Gastrocnemius medialis (tissue), 4 donors: ENCODE measurements at places on chromosomes 12 and 14. TPM values are rescaled to one million over a fixed set of nuclear protein-coding genes. Genes with fewer than 3 reads are reported as not detected.

GRCh38 chr12:76069339-76069738, 15.1 kb downstream of the NAP1L1 start:
- no peak for DNase-seq

- DNase-seq, result no peak
Observed at GRCh38 chr12:80977346-80977745, 39.6 kb upstream of the LIN7A start.

DNA sequence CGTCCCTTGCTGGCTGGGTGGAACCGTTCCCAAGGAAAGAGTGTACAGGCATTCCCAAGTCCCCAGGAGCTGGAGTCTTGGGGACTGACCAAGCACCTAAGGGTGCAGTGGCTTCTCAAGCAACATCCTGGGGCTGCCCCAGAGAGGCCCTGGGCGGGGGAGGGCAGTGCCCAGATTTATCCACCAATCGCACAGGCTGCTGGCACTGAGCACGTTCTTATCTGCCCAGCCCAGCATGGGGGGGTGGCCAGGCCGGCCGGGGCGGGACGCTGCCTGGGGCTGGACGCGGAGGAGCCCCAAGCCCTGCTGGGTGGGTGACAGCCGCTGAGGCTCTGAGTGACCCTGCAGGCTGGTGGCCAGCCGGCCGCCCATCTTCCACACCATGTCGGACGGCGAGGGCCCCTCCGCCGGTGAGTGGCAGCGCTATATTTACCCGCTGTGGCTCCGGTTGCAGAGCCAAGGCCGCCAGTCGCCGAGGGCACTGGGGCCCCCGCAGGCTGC, 53.4 kb downstream of the CYP46A1 start:
- no peak for DNase-seq

DNA sequence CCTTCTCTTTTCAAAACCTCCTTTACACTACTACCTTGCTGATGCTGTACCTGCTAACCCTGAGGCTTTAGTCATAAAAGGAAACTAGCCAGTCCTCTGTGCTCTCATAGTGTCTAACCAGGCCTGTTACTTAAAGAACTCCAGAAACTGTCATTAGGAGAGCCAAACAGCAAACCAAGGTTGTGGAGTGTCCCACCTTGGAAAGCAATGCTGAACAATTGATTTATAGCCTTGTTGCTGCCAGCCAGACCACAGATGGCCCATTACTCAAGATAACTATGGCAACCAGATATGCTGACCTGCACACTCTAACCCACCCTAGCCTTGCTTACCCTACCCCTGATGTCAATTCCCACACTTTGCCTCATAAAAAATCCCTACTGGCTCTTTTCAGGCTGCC, 26.5 kb upstream of the BCAT1 start:
- DNase-seq, result no peak

DNA sequence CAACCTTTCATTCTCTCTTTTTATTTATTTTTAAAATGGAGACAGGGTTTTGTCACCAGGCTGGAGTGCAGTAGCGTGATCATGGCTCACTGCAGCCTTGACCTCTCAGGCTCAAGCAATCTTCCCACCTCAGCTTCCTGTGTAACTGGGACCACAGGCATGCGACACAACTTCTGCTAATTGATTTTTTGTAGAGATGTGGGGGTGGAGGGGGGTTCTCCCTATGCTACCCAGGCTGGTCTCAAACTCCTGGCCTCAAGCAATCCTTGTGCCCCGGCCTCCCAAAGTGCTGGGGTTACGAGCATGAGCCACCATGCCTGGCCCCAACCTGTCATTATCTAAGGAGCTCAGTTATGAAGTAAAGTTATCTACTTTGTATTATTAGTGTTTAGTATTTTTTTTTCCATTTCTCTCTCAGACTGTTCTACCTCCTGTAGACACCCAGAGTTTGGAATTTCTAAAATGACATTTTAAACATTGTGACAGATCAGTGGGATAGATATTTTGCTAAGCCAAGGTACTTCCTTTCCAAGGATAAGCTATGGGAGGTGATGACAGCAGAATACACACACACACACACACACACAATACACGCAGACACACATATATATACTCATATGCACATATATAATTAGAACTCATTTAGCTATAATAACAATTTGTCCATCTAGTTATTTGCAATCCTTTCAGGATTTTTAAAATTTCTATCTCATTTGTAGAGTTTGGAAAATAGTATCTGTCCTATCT, 2.1 kb upstream of the USP44 start:
- no peak for DNase-seq

- no peak for DNase-seq
Observed at GRCh38 chr14:50087341-50088116, 28.8 kb downstream of the VCPKMT start.

DNA sequence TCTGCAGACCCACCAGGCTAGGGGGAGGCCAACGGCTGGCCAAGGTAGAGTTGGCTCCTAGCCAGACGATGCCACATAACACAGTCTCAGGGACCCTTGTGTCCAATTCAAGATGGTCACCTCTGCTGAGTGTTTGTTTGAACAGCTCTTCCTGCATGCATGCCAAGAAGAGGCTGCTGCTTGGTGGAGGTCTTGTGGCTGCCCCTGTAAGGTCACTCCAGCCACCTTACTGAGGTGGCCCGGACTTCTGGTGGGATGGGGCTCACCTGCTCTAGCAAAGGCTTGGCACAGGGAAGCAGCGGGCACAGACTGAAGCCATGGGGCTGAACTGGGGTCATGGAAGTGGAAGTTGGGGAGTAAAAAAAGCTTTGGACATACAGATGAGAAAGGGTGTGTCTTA, 210.3 kb downstream of the GLT1D1 start:
- DNase-seq, result no peak

DNA sequence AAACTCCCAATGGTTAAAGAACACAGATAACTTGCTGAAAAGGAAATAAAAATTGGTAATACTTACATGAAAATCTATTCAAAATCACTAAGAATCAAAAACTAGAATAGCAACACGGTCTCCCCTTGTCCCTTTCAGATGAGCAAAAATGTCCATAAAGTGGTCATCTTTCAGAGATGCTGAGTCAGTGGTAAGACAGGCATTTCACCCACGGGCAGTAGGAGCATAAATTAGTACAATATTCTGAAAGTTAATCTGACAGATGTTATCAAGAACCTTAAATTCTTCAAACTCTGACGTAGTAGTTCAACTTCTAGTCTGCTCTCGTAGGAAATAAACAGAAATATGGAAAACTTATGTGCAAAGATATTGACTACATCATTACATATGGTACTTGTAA, 33.1 kb upstream of the GNPNAT1 start:
- DNase-seq, result no peak

DNA sequence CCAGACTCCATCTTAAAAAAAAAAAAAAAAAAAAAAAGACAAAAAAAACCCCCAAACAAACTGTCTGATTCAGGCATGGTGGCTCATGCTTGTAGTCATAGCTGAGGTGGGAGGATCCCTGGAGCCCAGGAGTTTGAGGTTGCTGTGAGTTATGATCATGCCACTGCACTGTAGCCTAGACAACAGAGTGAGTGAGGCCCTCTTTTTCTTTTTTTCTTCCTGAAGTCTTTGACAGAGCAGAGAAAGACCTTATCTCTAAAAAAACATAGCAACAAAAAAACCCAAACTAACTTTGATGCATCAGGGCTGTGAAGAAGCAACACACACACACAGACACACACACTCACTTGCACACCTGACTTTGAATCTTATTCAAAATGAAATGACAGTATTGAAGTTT, 7.7 kb upstream of the AMN1 start:
- DNase-seq, result no peak

GRCh38 chr14:50064993-50065392, 51.4 kb downstream of the VCPKMT start:
- peak; percentile 38 for DNase-seq

GRCh38 chr14:55125403-55125802, 3.6 kb upstream of the LGALS3 start:
- DNase-seq, result peak; percentile 38

DNA sequence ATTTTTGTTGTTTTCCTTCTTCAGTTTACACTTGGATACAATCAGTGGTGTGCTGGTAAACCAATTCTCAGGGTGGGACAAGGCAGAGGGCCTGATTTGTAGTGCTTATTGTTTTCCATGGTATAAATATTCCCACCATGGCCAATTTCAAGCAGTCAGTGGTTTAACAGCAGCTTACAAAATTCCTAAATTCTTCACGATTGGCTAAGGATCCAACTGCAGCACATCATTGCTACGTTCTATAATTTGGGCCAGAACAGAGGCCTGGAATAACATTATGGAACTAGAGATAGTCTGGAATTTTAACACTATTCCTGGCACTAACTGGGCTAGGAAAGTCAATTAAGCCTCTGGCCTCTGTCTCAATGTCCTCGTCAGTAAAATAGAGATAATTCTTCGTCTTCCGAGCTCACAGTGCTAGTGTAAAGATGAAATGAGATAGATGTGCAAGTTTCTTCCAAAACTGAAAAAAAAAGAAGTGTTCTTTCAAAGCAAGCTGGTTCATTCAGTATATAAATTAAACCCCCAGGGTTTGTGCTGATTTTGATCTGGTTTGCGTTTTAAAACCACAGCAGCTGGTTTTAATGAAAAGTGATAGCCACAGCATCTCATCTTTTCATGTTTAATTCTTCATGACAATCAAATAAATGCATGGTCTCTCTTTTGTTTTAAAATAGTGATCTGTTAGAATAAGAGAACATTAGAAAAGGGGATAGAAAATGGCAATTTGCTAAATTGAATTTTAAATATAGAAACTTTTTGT, 104.1 kb downstream of the EPS8 start:
- no peak for DNase-seq

DNA sequence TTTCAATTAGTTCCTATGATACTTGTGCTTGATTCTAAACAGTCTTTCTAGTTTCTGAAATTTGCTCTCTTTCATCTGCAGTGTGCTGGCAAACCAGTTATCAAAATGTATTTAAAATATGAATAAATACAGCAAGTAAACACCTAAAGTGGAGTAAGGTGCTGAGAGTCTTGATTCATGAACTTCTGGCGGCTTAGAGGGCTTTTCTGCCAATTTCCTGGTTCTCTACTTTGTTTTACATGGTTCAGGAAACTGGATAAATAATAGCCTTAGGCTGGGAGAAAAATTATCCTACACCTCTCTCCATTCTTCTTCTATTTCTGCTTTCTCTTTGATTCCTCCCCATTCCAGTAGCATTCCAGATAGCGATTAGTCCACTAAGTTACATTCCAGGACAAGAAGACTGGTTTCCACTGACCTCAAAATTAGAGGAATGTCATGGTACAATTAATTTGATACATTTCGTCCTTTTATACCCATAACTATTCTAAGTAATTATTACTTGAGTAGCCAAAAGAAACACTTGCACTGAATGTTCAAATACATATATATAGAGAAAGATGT, 14.9 kb downstream of the ATP2B1 start:
- DNase-seq, result no peak

DNA sequence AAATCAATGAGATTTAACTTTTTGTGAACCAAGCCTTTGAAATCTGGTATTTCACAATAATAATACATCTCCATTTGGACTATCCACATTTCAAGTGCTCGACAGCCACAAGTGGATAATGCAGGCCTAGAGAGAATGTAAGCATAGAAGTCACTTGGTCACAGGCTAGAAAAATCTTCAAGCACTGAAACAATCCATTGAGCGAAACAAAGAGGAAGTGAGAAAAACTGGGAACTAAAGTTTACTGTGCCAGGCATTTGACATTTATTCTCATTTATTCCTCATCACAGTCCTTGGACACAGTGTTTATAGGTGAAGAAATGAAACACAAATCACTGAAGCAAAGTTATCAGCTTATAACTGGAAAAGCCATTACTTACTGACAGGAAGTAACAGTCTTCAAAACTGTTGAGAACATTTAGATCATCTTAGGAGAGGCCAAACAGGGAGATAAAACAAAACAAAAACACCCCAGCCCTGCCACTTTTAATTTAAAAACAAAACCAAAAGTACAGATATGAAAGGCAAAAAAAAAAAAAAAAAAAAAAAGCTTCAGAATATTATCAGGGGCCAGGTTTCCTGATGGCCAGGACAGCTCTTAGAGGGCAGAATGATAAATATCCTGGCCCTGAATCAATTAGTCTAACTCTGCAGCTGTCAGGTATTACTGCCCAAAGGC, 29.2 kb downstream of the GNS start:
- DNase-seq, result no peak

DNA sequence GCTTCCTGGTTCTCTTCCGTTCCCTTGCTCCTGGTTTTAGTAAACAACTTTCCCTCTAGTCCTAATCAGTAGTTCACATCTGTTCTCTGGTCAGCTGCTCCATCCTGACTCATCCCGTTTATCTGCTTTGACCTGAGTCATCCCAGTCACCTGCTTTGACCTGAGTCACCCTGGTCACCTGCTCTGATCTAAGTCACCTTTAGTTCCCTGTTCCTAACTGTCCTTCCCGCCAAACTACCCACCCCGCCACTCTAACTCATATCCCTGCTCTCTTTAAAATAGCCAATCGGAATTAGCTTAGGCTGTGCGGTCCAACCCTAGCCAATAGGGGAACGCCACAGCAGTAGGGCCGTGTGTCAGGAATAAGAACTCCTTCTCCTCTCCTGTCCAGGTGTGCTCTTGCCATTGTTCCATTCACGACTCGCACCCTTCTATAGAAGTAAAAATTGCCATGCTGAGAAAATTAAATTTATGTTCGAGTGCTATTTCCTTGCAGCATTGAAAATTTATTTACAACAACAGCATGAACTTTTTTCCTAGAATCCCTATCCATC, 3.1 kb upstream of the ANKRD33 start:
- no peak for DNase-seq

DNA sequence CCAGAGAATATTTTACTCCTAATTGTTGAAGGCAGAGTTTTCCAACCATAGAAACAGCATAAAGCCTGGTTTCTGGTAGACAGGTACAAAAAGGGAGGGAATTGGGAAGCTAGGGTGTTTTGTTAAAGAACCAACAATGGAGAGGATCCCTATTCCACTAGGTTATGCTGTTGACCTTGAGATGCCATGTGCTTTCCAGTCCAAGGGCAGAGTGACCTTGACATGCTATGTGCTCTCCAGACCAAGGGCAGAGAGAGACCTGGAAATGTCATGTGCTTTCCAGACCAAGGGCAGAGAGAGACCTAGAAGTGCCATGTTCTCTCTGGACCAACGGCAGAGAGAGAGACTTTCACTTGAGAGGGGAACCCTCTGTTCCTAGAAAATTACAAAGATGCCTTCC, 1043.8 kb upstream of the FBXO33 start:
- no peak for DNase-seq

DNA sequence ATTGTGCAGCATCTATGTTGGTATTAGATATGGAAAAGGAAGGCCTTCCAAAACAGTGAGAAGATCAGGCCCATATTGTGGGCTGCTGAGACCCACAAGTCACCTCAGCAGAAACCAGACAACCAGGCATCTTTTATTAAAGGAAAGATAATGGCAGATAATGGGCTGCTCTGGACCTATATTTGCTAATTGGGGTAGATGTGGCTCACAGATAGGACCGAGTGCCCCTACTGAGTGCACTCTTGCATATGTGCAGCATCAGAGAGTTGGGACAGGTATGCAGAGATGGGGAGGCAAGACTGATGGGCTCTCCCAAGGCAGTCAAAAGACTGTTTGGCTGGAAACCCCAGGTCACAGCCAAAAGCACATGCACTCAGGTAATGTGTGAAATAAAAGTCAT, 149.8 kb upstream of the GZMB start:
- DNase-seq, result no peak

Gene CDKN3
- total RNA-seq, result 1.2 TPM

Gene MYH6
- total RNA-seq, result 1,496 TPM

Gene RFLNA
- 0.15 TPM for total RNA-seq

Gene DBX2
- total RNA-seq, result 0.11 TPM

Gene SYT10
- not detected for total RNA-seq
